ENCODE measurements at places on chromosomes 2 and 18.

DNA sequence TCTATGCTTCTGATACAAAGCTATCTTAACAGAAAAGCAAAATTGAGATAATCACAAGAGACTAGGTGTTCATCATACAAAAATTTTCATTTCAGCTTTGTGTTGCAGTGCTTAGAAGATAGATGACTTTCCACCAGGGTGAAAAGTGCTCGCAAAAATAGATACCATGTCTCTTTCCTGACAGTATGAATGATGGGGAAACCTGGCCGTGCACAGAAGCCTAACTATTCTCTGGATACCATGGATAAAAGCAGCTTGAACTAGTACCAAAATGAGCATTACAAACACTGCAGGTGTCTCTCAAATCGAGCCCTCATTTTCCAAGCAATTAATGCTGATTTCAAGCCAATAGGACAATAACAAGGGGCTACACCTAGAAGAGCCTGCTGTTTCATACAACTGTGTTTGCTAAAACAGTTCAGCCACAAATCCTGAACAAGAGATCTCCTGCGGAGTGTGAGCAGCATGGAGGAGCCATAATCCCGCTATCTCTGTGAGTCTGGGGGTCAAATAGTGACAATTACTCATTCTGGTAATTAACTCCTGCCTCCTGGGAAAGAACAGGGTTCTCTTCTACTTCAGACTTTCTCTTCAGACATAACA, 507.6 kb downstream of the PID1 start:
- no peak for DNase-seq

DNA sequence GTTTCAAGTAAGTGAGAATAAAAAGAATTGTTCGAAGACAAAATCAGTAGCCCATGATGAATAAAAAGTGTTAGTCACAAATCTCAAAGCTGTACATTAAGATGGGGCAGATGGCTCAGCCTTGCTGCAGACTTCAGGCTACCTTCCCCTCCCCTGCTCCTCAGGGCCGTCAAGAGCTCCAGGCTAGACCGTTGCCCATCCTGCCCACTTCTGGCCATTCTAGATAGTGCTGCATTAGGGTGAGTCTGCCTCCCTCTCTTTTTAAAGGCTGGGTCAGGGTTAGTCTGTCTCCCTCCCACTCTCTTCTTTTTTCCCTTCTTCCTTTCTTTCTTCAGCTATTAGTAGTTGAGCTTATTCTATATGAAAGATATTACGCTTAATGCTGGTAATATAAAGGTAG, 86.0 kb downstream of the MAPRE2 start:
- no peak for DNase-seq

- DNase-seq: no peak
These were observed 66.0 kb downstream of the RAB10 start for GRCh38 chr2:26099933-26100332.

GRCh38 chr18:40037356-40037755, 1917.7 kb upstream of the PIK3C3 start:
- no peak for DNase-seq

- DNase-seq: no peak
These were observed 403 bp downstream of the COL4A3 start for GRCh38 chr2:227164763-227165291.

DNA sequence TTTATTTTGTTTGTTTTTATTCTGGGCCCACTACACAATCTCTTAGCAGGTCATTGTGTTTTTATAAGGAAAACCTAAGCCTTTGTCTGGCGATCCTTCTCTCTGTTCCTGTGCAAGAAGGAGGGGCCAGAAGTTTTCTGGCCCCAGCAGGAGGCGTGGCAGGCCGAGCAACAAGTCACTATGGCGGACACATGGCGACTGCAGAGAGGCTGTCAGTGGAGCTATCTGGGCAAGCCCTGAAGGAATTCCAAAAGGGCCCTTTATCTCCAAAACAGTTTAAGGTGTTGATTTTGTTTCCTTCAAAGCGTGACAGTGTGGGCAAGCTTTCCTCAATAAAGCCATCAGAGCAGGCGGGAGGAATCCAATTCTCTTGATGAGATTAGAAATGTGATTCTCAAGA, 118.8 kb upstream of the CTAGE1 start:
- DNase-seq: no peak

- no peak for DNase-seq
These were observed 437.4 kb upstream of the POU3F3 start for GRCh38 chr2:104416339-104417000.

GRCh38 chr2:208545403-208546042, 138.9 kb downstream of the PTH2R start:
- no peak for DNase-seq

- no peak for DNase-seq
These were observed 73.8 kb downstream of the TRABD2A start for GRCh38 chr2:84807063-84807485.

DNA sequence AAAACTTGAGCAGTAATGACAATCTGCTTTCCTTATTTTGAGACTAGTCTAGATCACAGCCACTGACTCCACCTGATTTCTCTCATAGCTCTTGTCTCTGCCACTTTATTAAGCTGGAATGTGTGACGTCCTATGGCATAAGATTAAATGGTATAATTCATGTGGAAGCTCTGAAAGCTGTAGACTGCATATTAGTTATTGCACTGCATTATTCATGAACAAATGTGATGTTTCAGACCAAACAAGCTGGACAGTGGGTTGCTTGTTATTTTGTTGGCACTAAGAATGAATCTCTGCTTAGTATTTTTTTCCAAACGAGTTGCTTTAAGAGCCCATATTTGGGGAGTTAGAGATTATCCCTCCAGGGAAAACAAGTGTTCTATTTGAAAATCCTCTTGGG, 1218.5 kb downstream of the SUCLG1 start:
- DNase-seq: no peak

DNA sequence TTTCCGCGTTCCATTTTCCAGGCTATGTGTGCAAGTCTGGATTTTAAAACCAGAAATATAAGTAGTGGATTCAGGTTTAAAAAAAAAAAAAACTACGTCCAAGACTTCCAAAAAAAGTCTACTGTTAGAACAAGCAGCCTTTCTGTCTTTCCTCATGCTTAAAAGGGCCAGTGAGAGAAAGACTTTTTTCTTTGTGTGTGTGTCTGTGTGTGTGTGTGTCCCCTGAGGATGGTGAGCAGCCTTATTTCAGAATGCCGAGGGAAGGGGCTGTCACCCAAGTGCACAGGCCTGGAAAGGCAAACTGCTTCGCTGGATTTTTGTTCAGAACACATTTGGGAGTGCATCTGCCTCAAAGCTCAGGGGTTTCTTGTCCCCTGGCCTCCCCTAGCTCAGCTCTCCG, 98.8 kb downstream of the ZBTB7C start:
- DNase-seq: no peak
